ENCODE measurements at places on chromosomes 4 and X.

GRCh38 chrX:1468250-1468772 is 15.6 kb upstream of the ASMTL start:
- DNase-seq: no peak

DNA sequence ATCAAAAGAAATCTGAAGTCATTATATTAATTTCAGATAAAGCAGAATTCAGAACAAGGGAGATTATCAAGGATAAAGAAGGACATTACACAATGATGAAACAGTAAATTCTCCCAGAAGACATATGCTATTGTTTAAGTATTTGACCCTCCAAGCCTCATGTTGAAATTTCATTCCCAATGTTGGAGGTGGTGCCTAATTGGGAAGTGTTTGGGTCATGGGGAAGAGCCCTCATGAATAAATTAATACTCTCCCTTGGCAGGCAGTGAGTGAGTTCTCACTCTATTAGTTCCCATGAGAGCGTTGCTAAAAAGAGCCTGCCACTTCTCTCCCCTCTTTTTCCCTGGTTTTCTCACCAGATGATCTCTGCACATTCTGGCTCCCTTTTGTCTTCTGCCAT is 249.9 kb upstream of the GRIA3 start:
- DNase-seq: no peak

GRCh38 chr4:85548841-85549240 is 73.9 kb downstream of the ARHGAP24 start:
- no peak for DNase-seq

GRCh38 chr4:80811406-80811805 is 219.1 kb upstream of the BMP3 start:
- DNase-seq: no peak

- no peak for DNase-seq
Measured at GRCh38 chrX:40145923-40146261, 48.1 kb upstream of the BCOR start.

GRCh38 chrX:131763674-131764073 is 219.8 kb downstream of the OR13H1 start:
- no peak for DNase-seq

DNA sequence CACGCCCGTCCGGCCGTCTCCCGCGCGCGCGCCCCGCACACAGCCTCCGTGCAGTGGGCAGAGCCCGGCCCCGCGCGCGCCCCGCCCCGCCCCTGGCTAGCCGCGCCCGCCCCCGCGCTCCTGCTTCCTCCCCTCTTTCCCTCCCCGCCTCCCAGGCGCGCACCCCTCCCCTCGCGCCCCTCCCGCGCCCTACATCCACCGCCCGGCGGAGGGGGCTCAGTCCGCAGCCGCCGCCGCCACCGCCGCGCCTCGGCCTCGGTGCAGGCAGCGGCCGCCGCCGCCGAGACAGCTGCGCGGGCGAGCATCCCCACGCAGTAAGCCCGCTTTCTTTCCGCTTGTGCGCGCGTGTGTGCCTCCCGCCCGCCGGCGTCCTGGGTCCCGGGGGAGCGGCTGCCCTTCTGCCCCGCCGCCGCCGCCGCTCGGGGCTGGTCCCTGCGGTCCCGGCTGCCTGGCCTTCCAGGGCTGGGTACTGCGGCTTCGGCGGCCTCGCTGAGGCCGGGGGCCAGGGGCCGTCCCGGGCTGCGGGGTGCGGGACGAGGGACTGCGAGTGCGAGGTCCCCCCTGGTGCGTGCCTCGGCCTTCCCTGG is at the start of gene FHL1:
Gene FHL1, plus strand, starts transcription at position 219 of the 587 bp plus-strand sequence.
- DNase-seq: peak; percentile 65

DNA sequence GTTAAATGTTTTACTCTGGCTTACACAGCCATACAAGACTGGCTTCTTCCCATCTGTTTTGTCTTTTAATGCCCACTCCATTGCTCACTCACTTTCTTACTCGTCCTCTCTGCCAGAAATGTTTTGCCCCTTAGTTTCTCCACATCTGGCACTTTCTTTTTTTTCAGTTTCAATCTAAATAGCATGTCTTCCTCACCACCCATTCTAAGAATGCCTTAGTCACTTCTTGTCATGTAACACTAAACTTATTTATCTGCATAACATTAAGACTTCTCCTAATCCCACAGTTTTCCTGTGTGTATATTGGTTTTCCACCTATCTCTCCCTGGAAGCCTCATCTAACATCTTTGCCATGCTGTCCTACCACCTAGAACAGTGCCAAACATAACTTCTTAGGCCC is 119.3 kb downstream of the ADAMTS3 start:
- DNase-seq: no peak

DNA sequence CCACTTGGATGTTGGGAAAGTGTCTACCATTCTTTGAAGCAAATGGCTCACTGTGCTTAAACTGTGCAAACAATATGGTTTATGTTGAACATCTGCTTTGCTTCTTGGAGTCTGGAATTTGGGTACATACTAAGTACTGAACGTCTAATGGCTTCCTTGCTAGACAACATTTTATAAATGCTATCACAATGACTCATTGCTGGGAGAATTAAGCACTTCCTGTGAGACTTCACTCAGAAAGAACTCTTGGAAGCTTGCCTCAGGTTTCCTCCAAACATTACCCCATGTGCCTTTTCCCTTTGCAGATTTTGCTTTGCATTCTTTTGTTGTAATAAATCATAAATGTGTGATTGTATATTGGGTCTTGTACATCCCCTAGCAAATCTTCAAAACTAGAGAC is 139.7 kb downstream of the PACRGL start:
- no peak for DNase-seq

- DNase-seq: no peak
Measured at GRCh38 chr4:128385683-128386304, 98.2 kb upstream of the PGRMC2 start.

GRCh38 chr4:156537286-156537685 is 434.3 kb downstream of the PDGFC start:
- no peak for DNase-seq

Data from hindlimb muscle (tissue), 1 donor.